HFFc6 (cell line): ENCODE measurements at places on chromosomes 3 and 15. TPM values are rescaled to one million over a fixed set of nuclear protein-coding genes. Genes with fewer than 3 reads are reported as not detected.

The THBS1 gene
- total RNA-seq = 7,606 to 8,452 TPM (median 7,665 TPM) in 3 replicates

- peaks cover 24% of the 10 kb centered on the region for H3K36me3 ChIP-seq
- peak overlapping the region; percentile 71 for H3K4me3 ChIP-seq
- peak overlapping the region; percentile 83 for H3K27ac ChIP-seq
- peaks cover 84% of the 10 kb centered on the region for H3K4me1 ChIP-seq
- DNase-seq = peak; percentile 73
Observed at GRCh38 chr3:172125963-172126457, 86.6 kb downstream of the FNDC3B start.

DNA sequence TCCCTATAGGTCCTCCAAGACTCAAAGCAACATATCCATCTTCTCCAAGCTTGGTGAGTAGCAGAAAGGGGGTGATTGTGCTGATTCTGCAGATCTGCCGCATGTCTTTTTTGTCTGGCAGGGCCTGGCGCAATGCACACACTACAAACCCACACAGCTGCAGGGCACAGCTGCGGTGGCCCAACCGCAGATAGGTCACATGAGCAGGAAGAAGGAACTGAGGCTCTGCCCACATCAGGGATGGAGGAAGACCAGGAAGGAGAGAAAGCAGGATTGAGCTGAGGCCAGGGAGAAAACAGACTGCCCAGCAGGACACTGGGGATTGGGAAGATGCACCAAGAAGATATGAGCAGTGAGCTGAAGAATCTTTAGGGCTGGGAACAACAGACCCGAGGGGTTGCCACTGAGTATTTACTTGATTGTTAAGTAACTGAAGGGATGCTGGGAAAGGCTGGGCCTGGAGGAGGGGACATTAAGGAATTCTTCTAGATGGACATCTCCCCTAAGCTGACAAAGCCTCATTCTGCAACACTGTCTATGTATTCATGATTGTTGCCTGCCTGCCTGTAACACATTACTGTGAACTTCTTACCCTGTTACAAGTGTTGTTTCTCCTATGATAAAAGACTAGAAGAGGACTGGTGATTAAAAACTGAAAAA is 126.7 kb downstream of the MYLK start:
- peaks cover 97% of the 10 kb centered on the region for H3K4me1 ChIP-seq
- peaks cover 5% of the 10 kb centered on the region for H3K27me3 ChIP-seq
- DNase-seq = no peak

DNA sequence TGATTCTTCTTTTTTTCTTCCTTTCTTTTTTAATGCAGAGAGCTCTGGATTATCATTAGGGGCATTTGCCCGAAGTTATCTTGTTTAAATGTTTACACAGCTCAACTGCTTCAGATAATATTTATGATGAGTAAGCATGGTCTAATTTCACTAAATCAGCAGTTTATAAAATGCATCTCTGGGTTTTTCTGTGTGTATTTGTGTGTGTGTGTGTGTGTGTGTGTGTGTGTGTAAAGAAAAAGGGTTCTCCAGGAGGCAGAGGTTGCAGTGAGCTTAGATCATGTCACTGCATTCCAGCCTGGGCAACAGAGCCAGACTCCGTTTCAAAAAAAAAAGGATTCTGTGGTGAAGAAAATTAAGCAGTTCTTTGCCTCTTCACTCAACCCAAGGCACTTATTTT is 25.9 kb upstream of the TNFSF10 start:
- H3K27me3 ChIP-seq = no peaks in the 10 kb centered on the region; the same call in 1 of the 2 replicates
- no peak overlapping the region for H3K27ac ChIP-seq
- H3K4me1 ChIP-seq = peaks cover 19% of the 10 kb centered on the region
- DNase-seq = no peak
- no peaks in the 10 kb centered on the region for H3K36me3 ChIP-seq
- H3K4me3 ChIP-seq = no peak overlapping the region

- peaks cover 11% of the 10 kb centered on the region; the same call in 1 of the 2 replicates for H3K4me1 ChIP-seq
- peaks cover 11% of the 10 kb centered on the region for H3K27me3 ChIP-seq
- no peak for DNase-seq
- H3K36me3 ChIP-seq = peaks cover 15% of the 10 kb centered on the region
- no peak overlapping the region for H3K27ac ChIP-seq
- H3K4me3 ChIP-seq = no peak overlapping the region
Observed at GRCh38 chr3:12828751-12829150, 12.6 kb downstream of the RPL32 start.

The HCLS1 gene
- total RNA-seq = 0.47 to 5.2 TPM (median 0.62 TPM) in 3 replicates

The RETNLB gene
- not detected in 3 replicates for total RNA-seq

- H3K4me1 ChIP-seq = peaks cover 95% of the 10 kb centered on the region
- H3K27me3 ChIP-seq = peaks cover 44% of the 10 kb centered on the region
- H3K27ac ChIP-seq = peak overlapping the region; percentile 88
- DNase-seq = peak; percentile 64
- H3K36me3 ChIP-seq = peaks cover 89% of the 10 kb centered on the region
Observed at GRCh38 chr15:48414015-48414414, 82.8 kb downstream of the DUT start.

GRCh38 chr3:56157693-56158362 is 310.4 kb downstream of the ERC2 start:
- no peaks in the 10 kb centered on the region for H3K4me1 ChIP-seq
- DNase-seq = peak; percentile 1
- H3K4me3 ChIP-seq = no peak overlapping the region

DNA sequence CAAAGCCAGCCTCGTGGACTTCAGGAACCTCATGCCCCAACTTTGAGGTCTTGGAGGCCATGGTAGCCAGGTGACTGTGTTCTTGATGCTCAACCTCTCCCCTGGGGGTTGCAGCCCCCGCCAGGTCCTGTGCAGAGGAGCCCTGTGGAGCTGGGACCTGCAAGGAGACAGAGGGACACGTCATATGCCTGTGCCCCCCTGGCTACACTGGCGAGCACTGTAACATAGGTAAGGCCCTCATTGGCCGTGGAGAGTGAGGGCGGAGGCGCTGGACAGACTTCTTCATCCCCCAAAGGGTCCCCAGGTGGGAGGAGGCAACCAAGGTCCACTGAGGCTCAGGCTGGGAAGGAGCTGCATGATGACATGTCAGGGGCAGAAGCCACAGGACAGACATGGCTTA is 35.1 kb downstream of the HAPLN3 start:
- DNase-seq = no peak
- no peaks in the 10 kb centered on the region for H3K36me3 ChIP-seq
- peaks cover 44% of the 10 kb centered on the region for H3K27me3 ChIP-seq

The MYH15 gene
- 0.19 to 0.34 TPM (median 0.27 TPM) in 3 replicates for total RNA-seq
